CD4-positive, CD25-positive, alpha-beta regulatory T cell (primary cell): ENCODE measurements at places on chromosomes 13 and 19. TPM values are rescaled to one million over a fixed set of nuclear protein-coding genes. Genes with fewer than 3 reads are reported as not detected.

ZNF829 gene
- total RNA-seq, result 4.8 TPM

DNA sequence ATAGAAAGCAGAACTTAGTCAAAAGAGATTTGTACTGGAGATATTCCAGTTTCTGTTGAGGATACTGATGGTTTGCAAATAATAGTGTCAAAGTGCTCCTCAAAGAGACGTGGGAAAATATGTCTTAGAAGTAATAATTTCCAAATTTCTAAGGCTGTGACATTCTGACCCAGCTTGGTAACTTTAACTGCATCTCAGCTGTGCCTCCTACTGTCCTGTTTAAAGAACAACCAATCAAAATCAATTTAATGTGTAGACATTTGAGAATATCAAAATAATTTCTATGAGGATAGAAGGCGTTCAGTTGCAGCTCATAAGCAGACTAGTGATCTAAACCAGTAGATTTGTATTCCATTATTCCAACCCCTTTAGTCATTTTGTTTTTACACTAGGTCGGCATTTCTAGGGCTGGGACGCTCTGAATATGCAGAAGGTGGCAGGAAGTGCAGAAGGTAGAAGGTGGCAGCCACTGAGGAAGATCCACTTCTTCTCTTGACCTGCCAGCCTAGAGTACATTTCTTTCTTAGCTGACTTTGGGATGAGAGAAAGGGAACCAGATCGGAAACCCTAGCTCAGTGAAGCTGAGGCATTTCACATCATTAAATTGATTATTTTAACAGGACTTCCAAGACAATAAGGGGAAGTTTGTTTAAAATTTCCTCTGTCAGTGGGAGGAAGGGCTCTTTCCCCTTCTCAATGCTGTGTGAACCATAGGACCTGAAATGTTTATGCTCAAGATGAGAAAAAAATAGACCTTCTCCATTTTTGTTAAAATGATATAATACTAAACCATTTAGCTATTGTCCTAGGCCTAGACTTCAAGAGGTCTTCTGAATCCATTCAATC, 67.5 kb downstream of the COL4A1 start:
- H3K27me3 ChIP-seq, result no peaks in the 10 kb centered on the region
- H3K4me3 ChIP-seq, result no peak overlapping the region
- H3K36me3 ChIP-seq, result no peaks in the 10 kb centered on the region
- H3K27ac ChIP-seq, result no peak overlapping the region
- no peak for DNase-seq

TMEM59L gene
- total RNA-seq, result not detected

DNA sequence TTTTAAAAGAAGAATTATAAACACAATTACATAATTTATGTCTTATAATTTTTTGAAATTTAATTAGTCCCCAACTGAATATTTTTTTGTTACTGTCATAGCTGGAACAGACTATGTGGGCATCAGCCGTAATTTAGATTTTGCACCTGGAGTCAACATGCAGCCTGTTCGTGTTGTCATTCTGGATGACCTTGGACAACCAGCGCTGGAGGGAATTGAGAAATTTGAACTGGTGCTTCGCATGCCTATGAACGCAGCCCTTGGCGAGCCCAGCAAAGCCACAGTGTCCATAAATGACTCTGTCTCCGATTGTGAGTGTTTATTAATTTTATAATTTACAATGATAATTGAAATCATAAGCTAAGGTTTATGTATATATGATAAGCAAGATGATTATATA, 142.3 kb downstream of the STOML3 start:
- peaks cover 4% of the 10 kb centered on the region for H3K27me3 ChIP-seq
- H3K36me3 ChIP-seq, result no peaks in the 10 kb centered on the region
- no peak for DNase-seq
- no peak overlapping the region for H3K27ac ChIP-seq

- H3K4me3 ChIP-seq, result no peak overlapping the region
- H3K27me3 ChIP-seq, result no peaks in the 10 kb centered on the region
- H3K36me3 ChIP-seq, result peaks cover 67% of the 10 kb centered on the region
- H3K27ac ChIP-seq, result no peak overlapping the region
- DNase-seq, result no peak
These were observed 13.9 kb upstream of the EIF3G start for GRCh38 chr19:10133596-10133995.

- H3K4me1 ChIP-seq, result no peaks in the 10 kb centered on the region
- H3K27ac ChIP-seq, result no peak overlapping the region
- H3K27me3 ChIP-seq, result no peaks in the 10 kb centered on the region
- H3K4me3 ChIP-seq, result no peak overlapping the region
- no peak for DNase-seq
- H3K36me3 ChIP-seq, result no peaks in the 10 kb centered on the region
These were observed 7.2 kb downstream of the FUT5 start for GRCh38 chr19:5863030-5863665.

GRCh38 chr13:23730251-23730650, 158.9 kb downstream of the MIPEP start:
- no peak overlapping the region for H3K4me3 ChIP-seq
- no peaks in the 10 kb centered on the region for H3K27me3 ChIP-seq
- H3K36me3 ChIP-seq, result peaks cover 4% of the 10 kb centered on the region
- no peak for DNase-seq
- H3K27ac ChIP-seq, result no peak overlapping the region
- H3K4me1 ChIP-seq, result no peaks in the 10 kb centered on the region
